ENCODE measurements at places on chromosomes 5 and 9. TPM values are rescaled to one million over a fixed set of nuclear protein-coding genes. Genes with fewer than 3 reads are reported as not detected.

DNA sequence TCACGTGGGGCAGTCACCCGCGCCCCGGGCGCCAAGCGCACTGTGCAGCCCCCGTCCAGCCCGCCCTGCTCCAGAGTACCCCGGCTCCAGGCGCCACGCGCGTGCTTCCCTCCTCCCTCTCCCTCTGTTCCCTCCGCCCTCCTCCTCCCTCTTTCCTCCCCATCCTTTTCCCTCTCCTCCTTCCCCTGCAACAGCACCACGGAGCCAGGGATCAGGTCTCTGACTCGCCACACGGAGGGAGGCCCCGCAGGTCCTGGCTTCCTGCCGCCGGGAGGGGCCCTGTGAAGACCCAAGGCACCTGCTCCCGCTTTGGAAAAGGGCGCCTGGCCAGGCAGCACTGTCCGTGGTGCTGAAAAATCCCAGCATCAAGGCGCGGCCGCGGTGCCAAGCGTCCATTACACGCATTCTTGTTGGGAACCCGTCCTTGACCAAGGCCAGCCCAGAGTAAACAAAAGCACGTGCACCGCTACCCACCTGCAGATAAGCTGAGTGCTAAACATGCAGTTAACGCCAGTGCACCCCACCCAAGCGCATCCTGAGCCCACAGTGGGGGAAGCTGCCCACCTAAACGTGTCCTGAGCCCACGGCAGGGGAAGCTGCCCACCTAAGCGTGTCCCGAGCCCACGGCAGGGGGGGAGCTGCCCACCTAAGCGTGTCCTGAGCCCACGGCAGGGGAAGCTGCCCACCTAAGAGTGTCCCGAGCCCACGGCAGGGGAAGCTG, 21.7 kb downstream of the SLC6A18 start:
- no peak for DNase-seq

GRCh38 chr5:173741729-173742431, 125.4 kb upstream of the BOD1 start:
- no peak for DNase-seq

GRCh38 chr5:61995486-61995885, 310.5 kb upstream of the KIF2A start:
- no peak for DNase-seq

GRCh38 chr9:110742741-110743371, 74.3 kb downstream of the MUSK start:
- DNase-seq = no peak

- no peak for DNase-seq
Observed at GRCh38 chr9:1051584-1052275, 1.6 kb downstream of the DMRT2 start.

- DNase-seq = no peak
Observed at GRCh38 chr9:14198047-14198840, 115.7 kb downstream of the NFIB start.

- no peak for DNase-seq
Observed at GRCh38 chr9:136849960-136850865, 1.0 kb downstream of the PHPT1 start.

DNA sequence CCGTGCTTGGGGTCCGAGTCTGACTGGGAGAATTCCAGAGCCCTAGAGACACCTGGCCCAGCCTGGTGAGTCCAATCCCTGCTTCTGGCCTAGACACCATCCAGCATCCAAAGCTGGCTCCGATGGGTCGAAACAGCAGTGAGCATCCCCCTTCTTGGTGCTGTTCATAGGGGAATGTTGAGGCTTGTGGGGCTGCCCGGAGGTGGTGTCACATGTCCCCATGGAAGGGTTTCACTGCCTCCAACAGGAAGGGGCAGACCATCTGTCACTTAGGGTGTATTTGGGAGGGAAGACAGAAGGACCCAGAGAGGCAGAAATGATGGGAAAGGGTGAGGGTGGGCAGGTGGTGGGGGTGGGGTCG, 13.9 kb downstream of the C9orf50 start:
- no peak for DNase-seq

DNA sequence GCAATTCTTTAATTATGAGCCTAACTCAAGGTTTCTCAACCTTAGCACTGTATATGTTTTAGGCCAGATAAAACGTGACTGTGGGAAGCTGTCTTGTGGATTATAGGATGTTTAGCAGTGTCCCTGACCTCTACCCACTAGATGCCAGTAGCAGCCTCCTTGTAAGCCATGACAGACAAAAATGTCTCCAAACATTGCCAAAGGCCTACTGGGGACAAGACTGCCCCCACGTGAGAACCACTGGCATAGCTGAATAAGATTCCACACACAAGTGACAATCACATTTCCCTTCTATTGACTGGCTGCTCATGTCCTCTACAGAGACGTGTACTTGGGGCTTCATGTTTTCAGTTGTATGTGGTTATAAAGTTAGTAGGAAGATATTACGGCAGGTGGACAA, 55.4 kb downstream of the GOLM1 start:
- DNase-seq = peak; percentile 7

FUT7 gene
- not detected for total RNA-seq

GRCh38 chr5:5105531-5105930, 34.6 kb upstream of the ADAMTS16 start:
- DNase-seq = no peak

ZBTB26 gene
- total RNA-seq = 5.5 TPM

PCDHGB4 gene
- not detected for total RNA-seq

GRCh38 chr5:129718471-129719090, 29.3 kb upstream of the MINAR2 start:
- no peak for DNase-seq
